A549 treated with AZD2906 at 1 μM for 4 hours (cell line): ENCODE measurements at places on chromosomes 2 and 18. TPM values are rescaled to one million over a fixed set of nuclear protein-coding genes. Genes with fewer than 3 reads are reported as not detected.

ASB1 gene
- 38.9 to 58.9 TPM (median 55.3 TPM) in 5 replicates for total RNA-seq

REEP1 gene
- total RNA-seq: 0.92 to 1.1 TPM (median 1.0 TPM) in 5 replicates

RAD51AP2 gene
- total RNA-seq: not detected in 5 replicates

RAB17 gene
- 0.14 to 0.43 TPM (median 0.28 TPM) in 5 replicates for total RNA-seq

PAIP2B gene
- total RNA-seq: 0.20 to 0.27 TPM (median 0.23 TPM) in 5 replicates

GDF7 gene
- 0.09 to 0.14 TPM (median 0.13 TPM) in 5 replicates for total RNA-seq

LRRTM1 gene
- not detected in 5 replicates for total RNA-seq

NFATC1 gene
- total RNA-seq: 5.1 to 6.9 TPM (median 6.5 TPM) in 5 replicates

CXCR4 gene
- total RNA-seq: 0.52 to 1.0 TPM (median 0.85 TPM) in 5 replicates

DNAJB2 gene
- total RNA-seq: 32.4 to 37.7 TPM (median 36.7 TPM) in 5 replicates

PDCD1 gene
- total RNA-seq: 0.02 TPM in 1 of 5 replicates, not detected in the others

THSD7B gene
- total RNA-seq: not detected in 5 replicates

C18orf32 gene
- 16.3 to 23.8 TPM (median 22.8 TPM) in 5 replicates for total RNA-seq

PLB1 gene
- 1.6 to 2.4 TPM (median 1.9 TPM) in 5 replicates for total RNA-seq

TXNDC2 gene
- total RNA-seq: 0.06 to 0.41 TPM (median 0.08 TPM) in 5 replicates

IL36G gene
- not detected in 5 replicates for total RNA-seq

IFT172 gene
- total RNA-seq: 7.7 to 8.7 TPM (median 8.3 TPM) in 5 replicates

FAM110C gene
- 0.17 to 0.40 TPM (median 0.32 TPM) in 5 replicates for total RNA-seq

FEV gene
- total RNA-seq: not detected in 5 replicates

ZC3H6 gene
- 0.17 to 0.45 TPM (median 0.38 TPM) in 5 replicates for total RNA-seq

MFSD6 gene
- 28.7 to 41.3 TPM (median 37.3 TPM) in 5 replicates for total RNA-seq

TTN gene
- total RNA-seq: under 0.01 to 0.05 TPM (median 0.01 TPM) in 5 replicates

TUBA4B gene
- 0.10 to 0.32 TPM (median 0.12 TPM) in 5 replicates for total RNA-seq

CYP1B1 gene
- 3.6 to 4.6 TPM (median 4.5 TPM) in 5 replicates for total RNA-seq

SYT4 gene
- total RNA-seq: not detected in 5 replicates

SRD5A2 gene
- 0.02 TPM in 4 of 5 replicates, not detected in the other for total RNA-seq

STARD6 gene
- total RNA-seq: not detected in 5 replicates

SLC40A1 gene
- 1.7 to 2.2 TPM (median 1.9 TPM) in 5 replicates for total RNA-seq

SETBP1 gene
- total RNA-seq: 0.39 to 0.48 TPM (median 0.43 TPM) in 5 replicates

CYP26B1 gene
- total RNA-seq: 13.4 to 16.1 TPM (median 15.2 TPM) in 5 replicates

MRO gene
- total RNA-seq: 0.08 to 0.36 TPM (median 0.26 TPM) in 5 replicates

G6PC2 gene
- total RNA-seq: not detected in 5 replicates

R3HDM1 gene
- total RNA-seq: 18.2 to 24.7 TPM (median 22.9 TPM) in 5 replicates
